ENCODE measurements at places on chromosomes 13 and 19. TPM values are rescaled to one million over a fixed set of nuclear protein-coding genes. Genes with fewer than 3 reads are reported as not detected.

SYDE1 gene
- total RNA-seq, result 68.1 TPM

POSTN gene
- total RNA-seq, result 20.8 TPM

DNA sequence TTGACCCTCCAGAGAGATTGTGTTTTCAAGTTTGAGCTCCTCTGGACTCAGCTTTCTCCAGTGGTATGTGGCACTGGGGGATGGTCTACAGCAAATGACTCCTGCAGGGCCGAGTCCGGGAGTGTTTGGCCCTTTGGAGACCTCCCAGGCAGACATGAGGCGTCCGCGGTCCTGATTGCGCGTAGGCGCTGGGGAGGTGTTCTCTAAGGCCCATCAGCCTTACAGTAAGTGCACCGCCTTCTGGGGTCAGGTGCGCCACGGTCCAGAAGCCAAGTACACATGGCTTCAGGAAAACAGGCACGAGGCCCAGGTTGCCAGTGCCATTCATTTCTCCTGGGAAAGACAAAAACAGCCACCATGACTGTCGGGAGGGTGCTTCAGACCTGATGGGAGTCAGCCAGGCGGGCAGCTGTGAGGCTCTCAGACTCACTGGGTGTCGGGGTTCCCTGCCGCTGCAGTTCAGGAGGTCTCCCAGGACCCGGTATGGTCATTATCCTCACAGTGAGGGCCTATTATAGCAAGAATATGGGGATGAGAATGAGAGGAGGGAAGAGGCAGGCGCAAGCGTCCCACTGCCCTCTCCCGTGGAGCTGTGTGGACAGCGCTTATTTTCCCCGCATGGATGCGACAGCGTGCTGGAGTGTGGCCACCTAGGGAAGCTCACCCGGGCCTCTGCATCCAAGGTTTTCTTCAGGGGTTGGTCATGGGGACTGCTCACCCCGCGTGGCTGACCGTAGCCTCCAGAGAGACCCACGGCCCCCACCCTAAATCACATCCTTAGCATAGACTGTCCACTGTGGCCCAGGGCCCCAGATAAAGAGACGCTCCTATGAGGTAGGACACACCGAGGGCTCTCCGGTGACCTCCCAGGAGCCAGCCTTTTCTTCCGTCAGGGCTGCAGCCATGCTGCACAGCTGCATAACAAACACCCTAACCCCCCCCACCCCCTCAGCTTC, 21.8 kb downstream of the CCDC8 start:
- no peak for DNase-seq

DNA sequence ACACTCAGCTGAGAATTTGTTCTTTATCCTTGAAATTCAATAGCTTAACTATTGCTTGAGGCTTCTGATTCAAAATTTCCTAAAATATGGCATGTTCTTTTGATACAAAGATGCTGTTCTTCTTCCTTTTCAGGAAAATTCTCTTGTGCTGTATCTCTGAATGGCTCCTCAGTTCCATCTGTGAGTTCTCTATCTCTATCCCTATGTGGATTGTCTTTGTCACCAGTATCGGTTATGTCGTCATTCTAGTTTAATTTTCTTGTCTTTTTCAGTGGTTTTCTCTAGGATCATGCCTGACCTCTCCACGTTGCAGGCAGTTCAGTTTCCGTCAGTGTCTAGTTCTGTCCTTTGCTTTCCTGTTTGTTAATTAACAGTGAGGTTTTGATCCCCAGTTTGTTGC, 104.6 kb upstream of the GJB6 start:
- DNase-seq, result no peak

GRCh38 chr13:47288546-47288945, 391.7 kb upstream of the HTR2A start:
- no peak for DNase-seq

DNA sequence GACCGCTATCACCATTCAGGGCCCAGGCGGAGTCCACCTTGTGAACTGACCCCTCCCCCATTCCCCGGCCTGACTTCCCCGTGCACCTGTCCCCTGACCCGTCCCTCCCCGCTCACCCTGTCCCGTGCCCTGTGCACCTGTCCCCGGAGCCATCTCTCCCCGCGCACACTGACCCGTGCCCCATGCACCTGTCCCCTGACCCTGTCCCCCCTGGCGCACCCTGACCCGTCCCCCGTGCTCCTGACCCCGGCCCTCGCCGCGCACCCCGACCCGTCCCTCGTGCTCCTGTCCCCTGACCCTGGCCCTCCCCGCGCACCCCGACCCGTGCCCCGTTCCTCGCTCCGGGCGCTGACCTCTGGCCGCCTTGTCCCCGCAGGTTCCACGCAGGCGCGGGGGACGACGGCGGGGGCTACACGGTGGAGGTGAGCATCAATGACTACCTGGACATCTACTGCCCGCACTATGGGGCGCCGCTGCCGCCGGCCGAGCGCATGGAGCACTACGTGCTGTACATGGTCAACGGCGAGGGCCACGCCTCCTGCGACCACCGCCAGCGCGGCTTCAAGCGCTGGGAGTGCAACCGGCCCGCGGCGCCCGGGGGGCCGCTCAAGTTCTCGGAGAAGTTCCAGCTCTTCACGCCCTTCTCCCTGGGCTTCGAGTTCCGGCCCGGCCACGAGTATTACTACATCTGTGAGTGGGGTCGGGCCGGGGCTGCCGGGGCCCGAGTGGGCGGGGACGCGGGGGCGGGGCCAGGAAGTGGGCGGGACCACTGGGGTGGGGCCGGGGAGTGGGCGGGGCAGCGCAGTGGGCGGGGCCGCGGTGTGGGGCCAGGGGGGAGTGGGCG, 9.7 kb downstream of the EFNA2 start:
- no peak for DNase-seq

- no peak for DNase-seq
Measured at GRCh38 chr19:33780251-33780650, 16.4 kb upstream of the KCTD15 start.

DNA sequence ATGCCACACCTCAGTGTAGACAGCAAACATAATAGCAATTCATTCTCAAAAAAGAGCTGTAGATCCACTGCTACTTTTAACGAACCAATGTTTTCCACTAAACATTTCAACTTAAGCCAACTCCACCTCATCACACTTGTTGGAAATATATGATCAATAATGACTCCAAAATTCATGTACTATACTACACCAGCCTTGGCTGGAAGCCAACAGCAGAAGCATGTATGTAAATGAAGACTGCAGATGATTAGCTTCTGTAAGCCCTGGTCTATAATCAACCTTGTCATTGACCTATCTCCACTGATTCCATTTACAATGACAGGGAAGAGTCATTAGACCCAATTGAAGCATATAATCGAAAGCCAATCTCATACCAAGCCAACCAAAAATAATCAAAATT, 71.7 kb downstream of the STK24 start:
- DNase-seq, result no peak

All from LHCN-M2 (cell line).